ENCODE measurements at places on chromosomes 4 and X. TPM values are rescaled to one million over a fixed set of nuclear protein-coding genes. Genes with fewer than 3 reads are reported as not detected.

The FAM47E gene
- 9.4 TPM for total RNA-seq

The TNIP3 gene
- total RNA-seq = 0.39 TPM

The AWAT2 gene
- total RNA-seq = not detected

The CDX4 gene
- not detected for total RNA-seq

GRCh38 chrX:37697169-37697760 lies 11.7 kb downstream of the XK start:
- H3K36me3 ChIP-seq = no peaks in the 10 kb centered on the region
- no peak overlapping the region for H3K4me3 ChIP-seq
- DNase-seq = no peak
- H3K27ac ChIP-seq = no peak overlapping the region

Measured in spinal cord (tissue), 10 donors.